Fibroblast of skin of back (primary cell): ENCODE measurements at places on chromosomes 3 and 15.

DNA sequence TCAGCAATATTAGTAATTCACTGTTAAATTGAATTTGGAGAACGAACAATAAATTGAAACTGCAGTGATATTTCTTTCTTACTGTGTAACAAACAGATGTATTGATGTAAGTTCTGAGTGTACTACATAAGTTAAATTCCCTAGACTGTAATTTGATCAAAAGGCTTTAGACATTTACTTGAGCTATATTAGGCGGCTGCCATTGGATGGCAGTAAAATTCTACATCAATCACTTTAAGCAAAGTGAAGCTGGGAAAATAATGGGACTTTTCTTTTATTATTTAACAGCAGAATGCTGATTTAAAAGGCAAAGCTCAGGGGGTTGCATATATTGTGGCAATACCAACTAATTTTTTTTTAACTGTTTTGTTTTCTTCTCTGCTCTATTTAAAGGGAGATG is 212.6 kb upstream of the PLSCR5 start:
- peak; percentile 79 for DNase-seq

DNA sequence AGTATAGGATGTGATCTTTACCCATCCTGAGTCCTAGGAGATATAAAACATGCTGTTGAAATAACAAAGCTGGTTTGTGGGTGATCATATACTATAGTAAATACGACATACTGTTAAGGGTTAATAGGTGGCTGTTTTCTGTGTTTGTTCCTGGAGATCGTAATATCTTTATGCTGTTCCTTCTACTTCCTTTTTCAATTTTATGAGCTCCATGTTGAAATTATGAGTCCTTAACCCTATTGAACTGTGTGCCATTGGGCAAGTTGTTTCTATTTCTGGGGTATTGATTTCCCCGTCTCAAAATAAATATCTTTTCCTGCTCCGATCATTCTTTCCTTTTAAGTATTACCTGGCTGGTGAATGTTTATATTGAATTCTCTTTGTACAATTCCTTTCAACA is 115.1 kb downstream of the LPP start:
- no peak for DNase-seq

DNA sequence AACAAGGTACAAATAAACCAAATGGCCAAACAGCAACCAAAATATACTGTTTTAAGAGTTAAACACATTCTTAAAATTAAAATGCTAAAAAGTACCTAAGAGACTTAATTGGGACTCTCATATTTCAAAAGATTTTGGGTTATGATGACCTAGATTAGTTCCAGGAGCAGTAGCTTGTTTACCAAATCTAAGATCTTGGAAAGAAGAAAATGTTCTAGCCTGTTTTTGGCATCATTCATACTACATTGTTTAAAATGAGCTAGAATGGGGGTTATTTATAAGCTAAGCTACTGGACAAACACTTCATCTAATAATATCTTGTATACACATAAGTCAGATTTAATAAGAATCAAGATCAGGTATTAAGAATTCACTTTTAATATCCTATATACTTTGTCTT is 22.8 kb downstream of the ATOSA start:
- no peak for DNase-seq

GRCh38 chr3:11304175-11304574 is 32.0 kb downstream of the ATG7 start:
- DNase-seq = no peak

DNA sequence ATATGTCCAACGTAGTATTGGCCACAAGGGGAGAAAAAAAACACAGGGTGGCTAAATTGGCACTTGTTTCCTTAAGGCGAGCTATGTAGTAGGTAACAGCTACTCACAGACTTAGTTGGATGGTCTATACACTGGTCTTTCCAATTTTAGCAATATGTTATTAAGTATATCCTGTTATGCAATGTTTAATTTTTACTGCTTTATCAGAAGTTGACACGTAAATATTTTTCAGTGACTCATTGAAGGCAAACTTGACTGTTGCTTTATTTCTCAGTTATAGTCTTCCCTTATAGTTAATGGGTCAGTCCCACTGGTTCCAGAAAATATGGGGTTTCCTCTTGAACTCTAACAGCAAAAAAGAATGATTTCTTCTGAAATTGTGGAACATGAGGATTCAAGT is 46.5 kb downstream of the ADPGK start:
- DNase-seq = no peak

DNA sequence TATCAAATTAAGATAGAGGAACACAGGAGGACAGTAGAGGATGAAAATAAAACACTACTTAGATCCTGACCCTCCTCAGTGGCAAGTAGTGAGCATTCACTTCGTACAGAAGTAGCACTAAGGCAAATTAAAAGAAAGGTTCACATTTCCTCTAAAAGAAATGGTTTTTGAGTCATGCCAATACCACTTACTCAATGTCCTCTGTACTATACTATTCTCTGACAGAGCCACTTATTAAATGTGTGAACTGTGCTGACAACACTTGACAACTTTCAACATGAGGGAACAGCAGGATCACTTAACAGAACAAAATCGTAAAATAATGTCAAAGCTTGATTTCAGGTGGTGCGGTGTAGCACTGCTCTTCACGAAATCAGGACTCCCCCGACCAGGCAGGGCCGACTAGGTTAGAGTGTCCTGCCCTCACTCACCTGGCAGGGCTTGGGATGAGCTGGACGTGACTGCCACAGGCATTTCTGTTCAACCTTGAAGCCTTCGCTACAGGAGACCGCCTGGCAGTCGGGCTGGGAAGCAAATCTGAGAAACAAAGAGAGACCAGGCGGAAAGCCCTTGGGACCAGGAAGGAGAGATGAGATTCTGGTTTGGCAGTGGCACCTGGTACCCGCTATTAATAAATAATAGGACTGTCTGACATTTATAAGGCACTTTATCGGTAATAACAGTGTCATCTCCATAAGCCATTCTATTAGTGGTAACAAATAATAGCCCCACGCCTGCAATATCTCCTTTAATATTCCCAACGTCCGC is 611 bp upstream of the SLC27A2 start:
- DNase-seq = no peak

- DNase-seq = peak; percentile 38
Measured at GRCh38 chr3:65950340-65951326, 88.1 kb downstream of the MAGI1 start.

- no peak for DNase-seq
Measured at GRCh38 chr15:32148833-32149555, 118.7 kb downstream of the CHRNA7 start.

GRCh38 chr3:127320529-127321121 is 32.8 kb upstream of the PRR20G start:
- DNase-seq = peak; percentile 1
